Peyer's patch (tissue), 4 donors: ENCODE measurements at places on chromosomes 4 and X. TPM values are rescaled to one million over a fixed set of nuclear protein-coding genes. Genes with fewer than 3 reads are reported as not detected.

The GSPT2 gene
- total RNA-seq, result 5.0 TPM

The CT45A2 gene
- not detected for total RNA-seq

The IDS gene
- 51.3 TPM for total RNA-seq

The GPAT3 gene
- total RNA-seq, result 7.4 TPM

The SCML2 gene
- total RNA-seq, result 0.40 TPM

The SAGE1 gene
- not detected for total RNA-seq

The FRMD7 gene
- total RNA-seq, result not detected
